ENCODE measurements at places on chromosomes 1 and 21. TPM values are rescaled to one million over a fixed set of nuclear protein-coding genes. Genes with fewer than 3 reads are reported as not detected.

DNA sequence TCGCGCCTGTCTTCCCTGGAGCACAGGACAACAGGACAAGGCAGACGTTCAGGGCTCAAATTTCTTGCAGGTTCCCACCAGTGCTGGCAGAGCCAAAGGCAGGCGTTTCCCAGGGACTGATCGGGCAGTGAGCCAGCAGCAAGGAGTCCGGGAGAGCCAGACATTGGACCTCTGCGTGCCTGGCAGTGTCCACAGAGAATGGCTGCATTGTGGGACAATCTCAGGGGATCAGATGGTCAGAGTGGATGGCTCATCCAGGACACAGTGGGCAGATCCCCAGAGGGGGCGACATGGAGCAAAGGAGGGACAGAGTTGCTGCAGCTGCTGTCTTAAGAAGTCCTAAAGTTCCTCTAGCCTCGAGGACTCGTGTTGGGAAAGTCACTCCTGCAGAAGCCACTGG, 4.6 kb downstream of the TMEM63A start:
- peak; percentile 73 for DNase-seq
- H3K27me3 ChIP-seq = peaks cover 22% of the 10 kb centered on the region
- H3K27ac ChIP-seq = no peak overlapping the region
- peaks cover 10% of the 10 kb centered on the region for H3K4me1 ChIP-seq

- H3K4me1 ChIP-seq = no peaks in the 10 kb centered on the region
- no peaks in the 10 kb centered on the region for H3K27me3 ChIP-seq
- no peaks in the 10 kb centered on the region for H3K36me3 ChIP-seq
Measured at GRCh38 chr1:20686883-20687725, 25.9 kb upstream of the DDOST start.

DNA sequence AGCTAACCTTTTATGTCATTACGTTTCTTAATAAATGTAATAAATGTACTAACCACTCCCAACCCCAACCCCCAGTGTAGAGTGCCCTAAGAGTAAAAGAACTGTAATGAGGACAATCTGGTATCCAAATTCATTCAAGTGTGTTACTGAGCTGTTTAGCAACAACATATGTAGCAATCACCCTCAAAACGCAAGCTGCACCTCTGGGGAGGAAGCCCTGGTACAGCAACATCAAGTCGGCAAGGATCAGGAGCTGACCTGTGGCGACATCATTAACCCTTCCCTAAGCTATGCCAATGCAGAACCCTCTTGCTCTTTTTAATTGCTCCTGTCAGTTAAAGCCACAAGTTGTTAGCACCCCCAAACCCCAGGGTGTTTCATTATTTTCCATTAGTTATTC, 47.1 kb downstream of the STX6 start:
- H3K4me1 ChIP-seq = peaks cover 12% of the 10 kb centered on the region
- H3K4me3 ChIP-seq = no peak overlapping the region
- no peak overlapping the region for H3K27ac ChIP-seq
- H3K36me3 ChIP-seq = peaks cover 8% of the 10 kb centered on the region
- DNase-seq = no peak
- H3K27me3 ChIP-seq = no peaks in the 10 kb centered on the region

- H3K27me3 ChIP-seq = no peaks in the 10 kb centered on the region
- H3K36me3 ChIP-seq = no peaks in the 10 kb centered on the region
- DNase-seq = no peak
- H3K4me1 ChIP-seq = no peaks in the 10 kb centered on the region
- H3K4me3 ChIP-seq = no peak overlapping the region
Measured at GRCh38 chr1:214864896-214865688, 217.4 kb upstream of the KCNK2 start.

- no peaks in the 10 kb centered on the region for H3K27me3 ChIP-seq
- no peaks in the 10 kb centered on the region for H3K36me3 ChIP-seq
- no peak for DNase-seq
- no peak overlapping the region for H3K27ac ChIP-seq
- H3K4me1 ChIP-seq = peaks cover 46% of the 10 kb centered on the region
Measured at GRCh38 chr1:53299233-53299632, 28.6 kb downstream of the LRP8 start.

- H3K27me3 ChIP-seq = peaks cover 23% of the 10 kb centered on the region
- DNase-seq = peak; percentile 22
- H3K4me3 ChIP-seq = peak within 1 kb of the TSS; percentile 54
- H3K4me1 ChIP-seq = peaks cover 6% of the 10 kb centered on the region
- H3K36me3 ChIP-seq = no peaks in the 10 kb centered on the region
Measured at GRCh38 chr1:59814901-59815825, at the start of gene HOOK1. Gene HOOK1 (plus strand): TSS chr1:59814949. CDS start chr1:59815118, 169 bp downstream.

GRCh38 chr1:231240531-231240882, 505 bp upstream of the GNPAT start:
- DNase-seq = peak; percentile 38
- H3K4me3 ChIP-seq = peak overlapping the region; percentile 96
- no peaks in the 10 kb centered on the region for H3K36me3 ChIP-seq
- H3K27ac ChIP-seq = no peak overlapping the region
- H3K27me3 ChIP-seq = no peaks in the 10 kb centered on the region

DNA sequence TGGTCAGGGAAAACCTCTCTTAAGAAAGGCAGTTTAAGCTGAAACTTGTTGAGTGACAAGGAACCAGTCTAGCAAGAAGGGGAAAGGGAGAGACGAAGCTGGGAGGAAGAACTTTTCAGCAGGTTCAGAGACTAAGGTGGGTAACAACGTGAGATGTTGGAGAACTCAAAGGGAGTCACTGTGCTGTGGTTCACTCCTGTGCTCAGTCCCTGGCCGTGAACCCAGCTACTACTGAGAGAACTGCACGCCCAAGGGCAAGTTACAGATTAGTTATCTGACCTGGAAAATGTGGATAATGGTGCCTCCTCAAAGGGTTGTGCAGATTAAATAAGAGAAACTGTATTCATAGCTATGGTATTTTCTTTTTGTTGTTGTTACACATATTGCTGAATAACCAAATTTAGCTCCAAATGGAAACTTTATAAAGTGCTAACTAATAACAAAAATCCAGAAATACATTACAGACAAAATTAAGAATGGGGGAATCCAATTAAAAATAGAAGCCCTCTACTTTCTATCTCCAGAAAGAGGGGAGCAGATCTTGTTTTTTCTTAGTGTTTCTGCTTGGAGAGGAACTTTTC, 2.9 kb downstream of the ZBTB40 start:
- H3K4me1 ChIP-seq = peaks cover 7% of the 10 kb centered on the region
- no peak overlapping the region for H3K4me3 ChIP-seq
- no peak for DNase-seq

GRCh38 chr1:30864681-30865080, 43.9 kb downstream of the SDC3 start:
- H3K27ac ChIP-seq = no peak overlapping the region
- no peaks in the 10 kb centered on the region for H3K36me3 ChIP-seq
- peaks cover 12% of the 10 kb centered on the region for H3K4me1 ChIP-seq
- no peaks in the 10 kb centered on the region for H3K27me3 ChIP-seq

DNA sequence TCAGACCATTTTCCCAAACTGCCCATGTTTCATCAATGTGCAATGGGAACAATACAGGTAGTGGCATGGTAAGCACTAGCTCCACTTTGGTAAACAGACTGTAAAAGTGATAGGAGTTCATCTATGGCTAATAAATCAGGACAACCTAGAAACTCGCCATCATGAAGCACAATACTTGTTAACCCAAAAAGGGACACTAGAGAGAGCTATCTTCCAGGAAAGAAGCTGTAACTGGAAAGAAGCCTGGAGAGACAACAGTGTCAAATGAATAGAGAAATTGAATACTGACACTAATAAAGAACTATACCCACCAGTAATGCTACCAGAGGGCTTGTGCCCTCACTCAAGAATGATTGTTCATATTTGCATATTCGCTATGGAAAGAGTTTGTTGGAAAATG, 164.7 kb upstream of the RGS18 start:
- H3K27me3 ChIP-seq = no peaks in the 10 kb centered on the region
- no peaks in the 10 kb centered on the region for H3K36me3 ChIP-seq
- no peaks in the 10 kb centered on the region for H3K4me1 ChIP-seq

GRCh38 chr1:153364766-153365666, 7.4 kb downstream of the S100A9 start:
- H3K27ac ChIP-seq = no peak overlapping the region
- H3K36me3 ChIP-seq = no peaks in the 10 kb centered on the region
- no peak overlapping the region for H3K4me3 ChIP-seq
- no peaks in the 10 kb centered on the region for H3K4me1 ChIP-seq
- H3K27me3 ChIP-seq = no peaks in the 10 kb centered on the region
- no peak for DNase-seq

The PPIAL4G gene
- 0.09 TPM for total RNA-seq

The NMNAT2 gene
- 2.7 TPM for total RNA-seq

- H3K27me3 ChIP-seq = no peaks in the 10 kb centered on the region
- no peak overlapping the region for H3K27ac ChIP-seq
Measured at GRCh38 chr1:31828926-31829690, 13.3 kb upstream of the SPOCD1 start.

GRCh38 chr21:31176080-31176551, 137.8 kb upstream of the KRTAP19-8 start:
- H3K4me3 ChIP-seq = no peak overlapping the region
- DNase-seq = no peak
- no peaks in the 10 kb centered on the region for H3K27me3 ChIP-seq

GRCh38 chr1:50271337-50271736, 151.9 kb downstream of the DMRTA2 start:
- no peaks in the 10 kb centered on the region for H3K4me1 ChIP-seq
- no peaks in the 10 kb centered on the region for H3K36me3 ChIP-seq
- no peak overlapping the region for H3K4me3 ChIP-seq

DNA sequence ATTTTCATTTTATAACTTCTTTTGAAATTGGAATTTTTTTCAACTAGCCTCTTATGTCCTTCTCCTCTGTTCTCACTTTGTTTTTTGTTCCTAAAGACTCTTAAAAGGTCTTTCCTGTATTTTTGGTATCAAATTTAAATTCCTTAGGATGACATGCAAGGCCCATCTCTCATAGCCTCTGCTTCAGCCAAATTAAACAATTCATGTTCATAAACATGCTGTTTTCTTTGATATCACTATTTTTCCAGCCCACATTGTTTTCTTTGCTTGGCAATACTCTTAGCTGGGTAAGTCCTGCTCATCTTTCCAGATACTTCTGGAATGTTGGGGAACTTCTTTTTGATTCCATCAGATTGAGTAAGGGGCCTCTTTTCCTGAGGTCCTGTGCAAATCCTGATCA, 55.8 kb upstream of the GPR88 start:
- H3K27me3 ChIP-seq = no peaks in the 10 kb centered on the region
- no peak overlapping the region for H3K4me3 ChIP-seq
- no peak for DNase-seq
- no peaks in the 10 kb centered on the region for H3K4me1 ChIP-seq
- peaks cover 7% of the 10 kb centered on the region for H3K36me3 ChIP-seq

DNA sequence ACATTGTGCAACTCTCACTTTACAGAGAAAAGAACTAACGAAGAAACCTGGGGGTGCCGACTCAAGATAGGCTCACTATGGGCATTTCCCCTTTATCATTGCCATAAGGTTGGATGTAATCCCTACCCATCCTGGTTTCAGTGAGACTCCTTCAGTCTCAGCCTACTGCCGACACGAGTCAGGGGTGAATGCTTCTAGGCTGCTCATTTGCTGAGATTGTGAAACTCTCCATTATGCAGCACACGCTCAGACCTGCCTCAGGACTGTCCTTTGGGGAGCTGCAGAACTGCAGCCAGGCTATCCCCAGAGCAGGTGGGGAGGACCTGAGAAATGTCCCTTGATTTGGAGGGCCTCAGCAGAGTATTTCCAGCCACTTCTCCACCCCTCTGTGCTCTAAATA, 22.2 kb downstream of the TSHB start:
- no peaks in the 10 kb centered on the region for H3K27me3 ChIP-seq
- DNase-seq = no peak

- H3K4me3 ChIP-seq = no peak overlapping the region
- no peak for DNase-seq
- no peak overlapping the region for H3K27ac ChIP-seq
- H3K4me1 ChIP-seq = no peaks in the 10 kb centered on the region
Measured at GRCh38 chr1:230550428-230550827, 91.9 kb upstream of the COG2 start.

- no peaks in the 10 kb centered on the region for H3K27me3 ChIP-seq
- H3K27ac ChIP-seq = no peak overlapping the region
- no peak overlapping the region for H3K4me3 ChIP-seq
- H3K4me1 ChIP-seq = no peaks in the 10 kb centered on the region
- DNase-seq = no peak
- H3K36me3 ChIP-seq = no peaks in the 10 kb centered on the region
Measured at GRCh38 chr1:78678324-78678723, 28.7 kb downstream of the IFI44 start.

The GIPC2 gene
- not detected for total RNA-seq

DNA sequence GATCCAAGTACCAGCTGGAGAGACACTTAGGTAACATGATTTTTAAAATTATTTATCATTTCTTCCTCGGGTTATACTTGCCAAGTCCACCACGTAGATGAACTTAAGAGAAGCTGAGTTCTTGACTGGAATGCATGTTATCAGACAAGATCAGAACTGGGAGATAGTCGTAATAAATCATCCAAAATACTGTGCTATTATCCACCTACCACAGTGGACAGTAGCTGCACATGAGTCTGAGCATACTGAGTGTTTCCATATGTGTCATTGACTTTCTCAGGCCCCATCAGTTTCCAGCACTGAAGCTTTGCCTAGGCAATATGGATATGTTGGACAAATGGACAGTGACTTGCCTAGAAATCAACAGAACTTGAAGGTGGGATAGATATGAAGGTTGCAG, 77.9 kb upstream of the RRP15 start:
- H3K4me1 ChIP-seq = no peaks in the 10 kb centered on the region
- H3K4me3 ChIP-seq = no peak overlapping the region
- no peaks in the 10 kb centered on the region for H3K36me3 ChIP-seq
- H3K27me3 ChIP-seq = no peaks in the 10 kb centered on the region
